ENCODE measurements at places on chromosomes 2 and 18. TPM values are rescaled to one million over a fixed set of nuclear protein-coding genes. Genes with fewer than 3 reads are reported as not detected.

LBX2 gene
- total RNA-seq, result 1.3 TPM

PAIP2B gene
- 0.67 TPM for total RNA-seq

SP140 gene
- total RNA-seq, result 2.0 TPM

TRIM54 gene
- not detected for total RNA-seq

CTAGE1 gene
- not detected for total RNA-seq

GPR75 gene
- 0.67 TPM for total RNA-seq

KRTCAP3 gene
- total RNA-seq, result not detected

POTEI gene
- not detected for total RNA-seq

CCL20 gene
- total RNA-seq, result 2.2 TPM

OTOS gene
- total RNA-seq, result not detected

GNLY gene
- not detected for total RNA-seq

CD8B2 gene
- total RNA-seq, result not detected

ZBTB14 gene
- total RNA-seq, result 7.7 TPM

CCDC148 gene
- total RNA-seq, result 0.50 TPM

CYP27A1 gene
- 15.9 TPM for total RNA-seq

FSIP2 gene
- total RNA-seq, result under 0.01 TPM

ICA1L gene
- 3.1 TPM for total RNA-seq

FBLN7 gene
- 1.0 TPM for total RNA-seq

RAPGEF4 gene
- 1.8 TPM for total RNA-seq

MAB21L4 gene
- total RNA-seq, result not detected

SPP2 gene
- total RNA-seq, result not detected

MAP3K19 gene
- not detected for total RNA-seq

ARHGAP15 gene
- not detected for total RNA-seq

GPR55 gene
- total RNA-seq, result not detected

SUCLG1 gene
- total RNA-seq, result 54.0 TPM

BOD1L2 gene
- total RNA-seq, result not detected

OR6B2 gene
- not detected for total RNA-seq

MBOAT2 gene
- 18.7 TPM for total RNA-seq

B3GNT7 gene
- 0.50 TPM for total RNA-seq

ASB18 gene
- not detected for total RNA-seq

GBX2 gene
- not detected for total RNA-seq

KCNG2 gene
- total RNA-seq, result 1.9 TPM

KLHL41 gene
- 0.34 TPM for total RNA-seq

C18orf32 gene
- 18.5 TPM for total RNA-seq

MYO7B gene
- not detected for total RNA-seq

IL1RL1 gene
- total RNA-seq, result 0.17 TPM

MRPL53 gene
- 45.5 TPM for total RNA-seq

ELOA2 gene
- not detected for total RNA-seq

IL1R2 gene
- 0.50 TPM for total RNA-seq

ERFE gene
- total RNA-seq, result 4.2 TPM

ITPRID2 gene
- 62.9 TPM for total RNA-seq

ERBB4 gene
- not detected for total RNA-seq

ACTG2 gene
- total RNA-seq, result 16.5 TPM

AP1S3 gene
- 2.2 TPM for total RNA-seq

ALKAL2 gene
- not detected for total RNA-seq

PTCD3 gene
- total RNA-seq, result 73.5 TPM

SIX3 gene
- not detected for total RNA-seq

TCF23 gene
- total RNA-seq, result not detected

IL1A gene
- total RNA-seq, result not detected

SPC25 gene
- total RNA-seq, result 12.9 TPM

IGFBP5 gene
- 13.7 TPM for total RNA-seq

TWIST2 gene
- 134 TPM for total RNA-seq

PNPT1 gene
- 16.6 TPM for total RNA-seq
